ENCODE measurements at places on chromosomes 13 and 19.
A peak's percentile ranks its signal among the peaks of the same experiment; 100 is the strongest.

GRCh38 chr19:5534787-5535586 lies 32.8 kb downstream of the TINCR start:
- DNase-seq, result no peak

DNA sequence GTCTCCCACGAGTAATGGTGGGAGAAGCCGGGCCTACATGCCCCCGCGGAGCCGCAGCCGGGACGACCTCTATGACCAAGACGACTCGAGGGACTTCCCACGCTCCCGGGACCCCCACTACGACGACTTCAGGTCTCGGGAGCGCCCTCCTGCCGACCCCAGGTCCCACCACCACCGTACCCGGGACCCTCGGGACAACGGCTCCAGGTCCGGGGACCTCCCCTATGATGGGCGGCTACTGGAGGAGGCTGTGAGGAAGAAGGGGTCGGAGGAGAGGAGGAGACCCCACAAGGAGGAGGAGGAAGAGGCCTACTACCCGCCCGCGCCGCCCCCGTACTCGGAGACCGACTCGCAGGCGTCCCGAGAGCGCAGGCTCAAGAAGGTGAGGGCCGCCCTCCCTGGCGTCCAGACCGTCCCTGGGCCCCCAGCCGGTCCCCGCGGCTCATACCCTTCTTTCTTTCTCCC lies 1.4 kb upstream of the USF2 start:
- no peak for DNase-seq

GRCh38 chr19:17219286-17219685 lies 4.1 kb downstream of the USE1 start:
- no peak for DNase-seq

DNA sequence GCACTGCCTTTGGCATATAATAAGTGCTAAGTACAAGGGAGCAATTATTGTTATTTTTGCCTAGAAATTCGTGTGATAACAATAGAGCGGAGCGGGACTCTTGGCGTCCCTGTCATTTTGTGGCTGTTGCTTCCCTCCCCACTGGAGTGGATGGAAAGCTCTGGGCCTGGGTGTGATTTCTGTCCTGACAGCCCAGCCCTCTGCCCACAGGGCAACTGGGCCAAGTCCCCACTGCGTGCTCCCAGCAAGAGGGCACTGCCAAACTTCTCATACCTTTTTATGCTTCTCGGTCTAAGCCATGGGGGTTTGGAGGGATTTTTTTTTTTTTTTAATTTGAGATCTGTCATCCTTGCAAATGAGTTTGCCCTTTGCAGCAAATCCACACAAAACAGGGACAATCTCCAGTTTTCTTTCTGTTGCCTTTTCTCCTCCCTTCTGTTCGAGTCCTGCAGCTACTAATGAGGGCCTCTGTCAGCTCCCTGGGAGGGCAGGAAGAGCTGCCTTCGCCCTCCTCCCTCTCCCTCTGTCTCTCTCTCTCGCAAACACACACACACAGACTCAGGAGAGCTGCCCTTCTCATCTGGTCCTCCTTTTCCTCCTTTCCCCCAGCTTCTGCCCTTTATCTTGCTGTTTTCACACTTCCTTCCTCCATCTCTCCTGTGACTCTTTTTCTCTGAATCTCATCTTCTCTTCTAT lies 103.9 kb downstream of the DNAJC15 start:
- no peak for DNase-seq

- peak; percentile 30 for DNase-seq
These were observed 8.6 kb downstream of the C19orf81 start for GRCh38 chr19:50657712-50658440.

- DNase-seq, result no peak
These were observed 502.4 kb downstream of the MYO16 start for GRCh38 chr13:109131698-109132257.

GRCh38 chr19:2812414-2813234 lies 7.0 kb upstream of the ZNF554 start:
- no peak for DNase-seq

Data from stimulated activated CD4-positive, alpha-beta T cell treated with anti-CD3 and anti-CD28 coated beads, Interleukin-1b, Interleukin-23, amount 100 ng/mL, for 1 hour (primary cell).